ENCODE measurements at places on chromosomes 3 and 15.
A peak's percentile ranks its signal among the peaks of the same experiment; 100 is the strongest.

- peak; percentile 48 for DNase-seq
These were observed 75.4 kb downstream of the CMTM8 start for GRCh38 chr3:32313723-32314473.

DNA sequence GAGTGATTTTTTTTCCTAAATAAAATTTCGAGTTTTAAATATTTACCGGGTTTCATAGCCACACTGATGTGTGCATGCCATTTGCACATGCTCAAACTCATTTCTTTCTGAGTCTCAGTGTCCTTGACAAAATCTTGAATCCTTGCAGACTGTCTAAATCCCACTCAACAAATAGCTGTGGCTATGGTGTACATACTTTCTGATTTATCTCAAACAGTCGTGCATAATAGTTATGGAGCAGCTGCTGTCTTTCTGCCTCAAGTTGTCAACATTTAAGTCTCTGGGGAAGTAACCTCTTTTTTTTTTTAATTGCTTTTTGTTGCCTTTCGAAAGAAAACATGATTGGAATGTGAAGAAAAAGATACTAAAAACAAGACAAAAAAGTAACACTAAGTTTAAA lies 52.8 kb upstream of the UTS2B start:
- DNase-seq, result no peak

GRCh38 chr15:99385005-99385669 lies 133.9 kb downstream of the LRRC28 start:
- no peak for DNase-seq

- DNase-seq, result no peak
These were observed 9.6 kb upstream of the RASA2 start for GRCh38 chr3:141477224-141477623.

DNA sequence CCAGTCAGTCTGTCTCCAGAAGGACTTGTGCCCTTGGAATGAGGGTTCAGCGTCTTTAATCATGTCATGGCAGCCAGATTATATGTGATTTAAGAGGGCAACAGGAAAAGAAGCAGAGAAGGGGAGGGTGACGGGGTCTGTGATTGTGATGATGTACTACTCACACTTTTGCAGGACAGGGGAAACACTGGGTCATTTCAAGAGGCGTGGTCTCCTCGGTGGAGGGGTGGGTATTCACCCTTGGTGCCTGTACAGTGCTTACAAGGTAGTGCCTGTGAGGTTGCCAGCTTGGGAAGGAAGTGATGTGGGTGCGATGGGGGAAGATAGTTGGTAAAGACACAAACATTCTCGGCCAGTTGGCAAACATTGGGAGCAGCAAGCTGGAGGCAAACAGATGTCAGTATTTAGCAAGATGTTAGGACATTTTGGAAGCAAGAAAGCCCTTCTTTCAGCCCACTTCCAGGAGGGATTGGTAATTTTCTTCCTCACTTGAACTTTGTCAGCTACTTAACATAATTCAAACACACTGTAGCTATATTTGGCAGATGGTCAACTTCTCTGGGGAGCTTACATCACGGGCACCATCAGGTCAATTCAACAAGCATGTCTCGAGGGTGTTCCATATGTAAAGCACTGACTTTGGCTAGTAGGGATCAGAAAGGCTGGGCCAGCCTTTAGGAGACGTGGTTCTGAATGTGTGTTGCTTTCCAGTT lies 71.4 kb upstream of the ROPN1 start:
- no peak for DNase-seq

DNA sequence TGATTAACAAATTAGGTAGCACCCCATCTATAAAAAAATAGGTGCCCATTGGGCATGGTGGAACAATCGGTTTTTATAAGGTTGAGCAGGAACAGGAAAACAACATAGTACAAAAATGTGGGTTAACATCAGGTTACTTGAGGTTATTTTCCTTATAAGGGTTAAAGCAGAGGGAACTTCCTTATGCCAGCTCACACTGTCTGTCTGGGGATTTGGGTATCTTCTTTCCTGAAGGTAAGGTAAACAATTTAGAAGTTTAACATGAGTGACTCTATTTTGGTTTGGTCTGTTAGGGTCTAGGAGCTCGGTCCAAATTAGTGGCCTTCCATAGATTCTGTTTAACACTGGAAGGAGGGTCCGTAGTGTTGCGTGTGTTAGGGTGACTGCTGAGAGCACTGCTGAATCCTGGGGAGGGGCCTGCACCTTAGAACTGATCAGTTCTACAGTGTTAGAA lies 14.7 kb downstream of the CHD2 start:
- no peak for DNase-seq

- DNase-seq, result no peak
These were observed 251.7 kb upstream of the GOLGA6L4 start for GRCh38 chr15:83983634-83984458.

- no peak for DNase-seq
These were observed 71.9 kb downstream of the CMTM8 start for GRCh38 chr3:32310336-32310735.

DNA sequence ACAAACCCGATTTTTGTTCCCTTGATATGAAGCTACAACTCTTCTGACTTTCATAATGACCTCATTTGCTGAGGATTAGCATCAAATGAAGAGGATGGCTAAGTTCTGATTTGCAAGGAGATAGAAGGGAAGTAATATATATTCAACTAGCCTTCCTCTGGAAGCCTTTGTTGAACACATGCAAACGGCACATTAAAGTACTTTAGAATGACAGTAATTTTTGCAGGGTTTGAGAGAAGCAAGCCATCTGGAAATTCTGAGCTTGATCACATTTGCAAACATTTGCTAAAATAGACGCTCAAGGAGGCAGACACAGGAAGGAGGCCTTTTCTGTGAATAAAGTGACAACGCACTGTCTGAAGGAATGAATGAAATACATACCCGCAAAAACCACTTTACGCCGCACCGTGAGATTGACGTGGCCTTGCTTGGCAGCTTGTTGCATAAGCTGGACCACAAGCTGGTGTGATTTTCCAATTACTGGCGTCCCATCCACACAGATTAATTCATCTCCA lies 657.2 kb downstream of the MAGI1 start:
- no peak for DNase-seq

GRCh38 chr15:97566961-97567360 lies 393.5 kb upstream of the ARRDC4 start:
- DNase-seq, result no peak

DNA sequence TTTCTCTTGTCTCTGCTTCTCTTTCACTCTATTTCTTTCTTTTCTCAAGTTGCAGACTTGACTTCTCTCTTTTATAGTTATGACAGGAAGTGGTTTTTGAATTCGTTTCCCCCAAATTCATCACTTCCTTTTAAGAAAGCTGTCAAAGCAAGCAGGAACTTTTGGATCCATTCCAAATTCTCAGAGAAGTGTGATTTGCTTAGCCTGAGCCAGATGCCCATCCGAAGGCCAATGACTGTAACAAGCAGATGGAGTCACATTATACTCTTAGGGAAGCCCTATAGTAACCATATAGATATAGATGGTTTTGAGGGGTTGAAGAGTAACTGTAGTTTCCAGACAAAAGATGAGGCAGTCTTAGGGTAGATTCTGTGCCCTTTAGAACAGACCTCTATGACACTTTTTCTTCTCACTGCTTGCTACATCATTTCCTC lies 592.0 kb upstream of the KCNMB2 start:
- peak; percentile 4 for DNase-seq

DNA sequence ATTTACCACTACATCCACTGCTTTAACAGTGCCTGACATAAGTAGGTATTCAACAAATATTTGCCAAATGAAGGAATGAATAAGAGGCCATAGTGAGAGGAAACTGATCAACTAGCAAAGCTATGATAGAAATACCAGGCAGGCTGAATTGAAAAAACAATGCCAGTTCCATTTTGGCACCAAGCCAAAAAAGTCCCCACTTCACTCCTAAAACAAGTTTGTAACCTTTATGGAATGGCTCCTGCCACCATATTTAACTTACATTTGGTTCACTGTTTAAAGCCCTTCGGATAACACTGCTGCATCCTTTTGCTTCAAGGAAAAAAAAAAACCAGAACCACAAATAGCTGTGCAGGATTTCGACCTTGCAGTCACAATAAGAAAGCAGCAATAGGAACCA lies 166.1 kb downstream of the FRMD5 start:
- DNase-seq, result no peak

GRCh38 chr15:42332331-42332730 lies 27.0 kb upstream of the CAPN3 start:
- no peak for DNase-seq

- no peak for DNase-seq
These were observed 129.1 kb downstream of the ASB7 start for GRCh38 chr15:100731267-100732152.

- DNase-seq, result no peak
These were observed 6.7 kb upstream of the PFN2 start for GRCh38 chr3:149977386-149977785.

DNA sequence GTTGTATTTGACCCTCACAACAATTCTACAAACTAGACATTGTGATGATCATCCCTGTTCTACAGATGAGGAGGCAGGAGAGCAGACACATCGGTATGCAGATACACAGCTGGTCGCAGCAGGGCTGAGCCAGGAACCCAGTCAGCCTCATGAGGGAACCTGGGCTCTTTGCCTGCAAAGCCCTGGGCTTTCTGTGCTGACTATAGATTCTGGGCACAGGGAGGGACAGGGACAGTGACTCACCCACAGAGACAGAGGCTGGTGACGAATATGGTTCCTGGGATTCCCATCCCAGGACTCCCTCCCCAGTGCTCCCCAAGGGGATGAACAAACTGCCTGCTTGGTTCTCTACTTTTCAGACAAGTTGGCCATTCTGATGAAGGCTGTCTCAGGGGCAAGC lies 3.8 kb upstream of the CAMP start:
- no peak for DNase-seq

DNA sequence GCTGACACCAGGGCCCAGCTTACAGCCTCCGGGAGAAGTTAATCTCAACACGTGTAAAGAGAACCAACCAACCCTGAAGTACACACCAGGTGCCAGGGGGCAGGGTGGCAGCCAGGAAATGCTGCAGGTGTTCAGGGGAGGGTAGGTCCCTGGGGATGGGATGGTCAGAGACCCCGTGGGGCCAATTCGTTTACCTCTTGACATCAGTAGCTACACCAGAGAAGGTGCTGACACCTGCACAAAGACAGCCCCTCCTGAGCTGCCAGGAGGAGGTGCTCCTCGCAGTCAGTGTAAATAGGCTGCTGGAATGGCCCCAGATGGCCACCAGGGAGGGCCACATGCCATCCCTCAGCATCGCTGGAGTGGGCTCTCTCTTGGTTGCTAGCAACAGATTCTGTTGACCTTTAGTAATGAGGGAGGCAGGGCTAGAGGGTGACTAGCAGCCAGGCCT lies 52.8 kb downstream of the CORO2B start:
- no peak for DNase-seq

DNA sequence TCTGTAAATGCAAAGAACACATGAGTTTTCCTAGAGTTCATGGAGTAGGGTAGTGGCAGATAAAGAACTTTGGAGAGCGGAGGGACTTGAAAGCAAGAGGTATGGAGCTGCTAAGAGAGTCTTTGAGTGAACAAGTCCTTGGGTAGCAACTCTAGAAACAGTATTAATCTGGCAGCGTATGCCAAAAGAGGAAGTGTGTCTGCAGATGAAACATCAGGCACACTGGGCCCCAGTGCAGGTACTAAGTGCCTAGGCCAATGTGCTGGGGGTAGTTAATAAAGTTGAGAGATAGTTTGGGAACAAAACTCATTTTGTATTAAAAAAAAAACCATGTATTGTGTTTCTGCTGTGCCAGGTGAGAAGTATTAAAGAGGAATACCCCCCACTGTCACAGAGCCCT lies 223.0 kb upstream of the STRIT1 start:
- DNase-seq, result no peak

DNA sequence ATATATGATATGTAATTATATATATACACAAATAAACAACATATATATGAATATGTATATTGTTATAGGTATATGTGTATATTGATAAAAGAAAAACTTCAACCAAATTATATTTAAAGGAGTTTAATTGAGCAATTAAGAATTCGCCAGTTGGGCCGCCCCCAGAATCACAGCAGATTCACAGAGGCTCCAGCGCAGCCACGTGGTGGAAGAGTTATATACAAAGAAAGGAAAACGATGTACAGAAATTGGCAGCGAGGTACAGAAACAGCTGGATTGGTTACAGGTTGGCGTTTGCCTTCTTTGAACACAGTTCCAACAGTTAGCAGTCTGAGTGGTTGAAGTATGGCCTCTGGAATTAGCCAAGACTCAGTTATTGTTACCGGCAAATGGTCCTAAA lies 137.3 kb upstream of the SLC24A5 start:
- DNase-seq, result no peak
